NCI-H1436 (cell line): ENCODE measurements at places on chromosomes 12 and 14.
A peak's percentile ranks its signal among the peaks of the same experiment; 100 is the strongest.

DNA sequence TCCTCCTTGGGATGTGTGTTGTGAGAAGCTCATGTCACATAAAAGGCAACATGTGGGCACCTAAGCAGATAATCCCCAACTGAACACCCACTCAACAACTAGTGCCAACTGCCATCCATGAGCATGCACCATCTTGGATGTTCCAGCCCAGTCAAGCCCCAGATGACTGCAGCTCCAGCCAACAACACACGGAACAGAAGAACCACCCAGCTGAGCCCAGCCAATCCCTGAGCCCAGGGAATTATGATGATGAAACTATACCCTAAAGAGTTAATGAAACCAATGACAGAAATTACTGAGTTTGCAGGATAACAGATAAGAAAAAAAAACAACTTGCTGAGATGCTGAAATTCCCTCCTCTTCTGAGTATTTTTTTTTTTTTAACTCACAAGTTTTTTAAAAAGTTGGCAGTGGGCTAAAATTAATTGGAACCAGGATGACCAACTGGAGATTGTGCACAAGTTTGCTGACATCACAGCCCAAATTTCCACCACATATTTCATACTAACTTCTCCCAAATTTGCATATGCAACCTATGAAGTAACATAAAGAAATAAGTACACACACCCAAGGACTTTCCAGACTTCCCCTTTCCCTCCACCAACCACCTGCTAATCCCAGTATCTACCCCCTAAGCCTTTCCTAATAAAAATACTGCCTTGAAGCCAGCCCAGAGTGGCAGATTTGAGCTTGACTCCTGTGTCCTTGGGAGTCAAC, 124.5 kb downstream of the KSR2 start:
- no peak for DNase-seq

- no peak for DNase-seq
These were observed 258.0 kb upstream of the PLEKHG7 start for GRCh38 chr12:92444763-92445162.

- no peak for DNase-seq
These were observed 14.1 kb downstream of the PRKAB1 start for GRCh38 chr12:119681728-119682638.

DNA sequence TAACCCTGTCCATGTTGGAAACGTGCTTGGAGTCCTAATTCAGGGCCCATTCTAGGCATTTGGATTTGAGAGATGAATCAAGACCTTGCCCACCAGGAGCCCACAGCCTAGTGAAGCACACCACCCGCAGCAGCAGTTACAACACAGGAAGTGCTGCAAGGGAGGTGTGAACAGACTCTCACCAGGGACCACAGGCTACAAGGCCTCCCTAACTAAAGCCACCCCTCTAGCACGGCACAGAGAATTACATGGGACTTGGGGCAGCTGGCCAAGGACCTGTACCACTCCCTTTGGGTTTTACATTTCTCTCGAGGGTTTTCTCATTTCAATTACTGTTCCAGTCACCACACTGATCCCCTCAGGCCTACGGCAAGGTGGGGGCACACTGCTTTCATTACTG, 49.5 kb upstream of the FOXN3 start:
- no peak for DNase-seq

DNA sequence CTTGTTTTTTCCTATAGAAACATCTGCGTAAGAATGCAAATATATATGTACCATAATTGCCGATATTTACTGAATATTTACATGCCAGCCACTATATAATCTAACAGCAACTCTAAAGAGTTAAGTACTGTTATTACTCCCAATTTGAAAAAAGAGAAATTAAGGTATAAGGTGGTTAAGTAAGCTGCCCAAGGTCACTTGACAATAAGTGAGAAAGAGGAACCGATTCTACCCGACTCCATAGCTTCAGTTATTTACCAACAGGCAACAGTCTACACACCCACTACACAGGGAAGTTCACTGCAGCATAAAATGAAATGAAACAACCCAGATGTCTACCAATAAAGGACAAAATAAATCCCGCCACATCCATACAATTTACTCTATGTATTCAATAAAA, 1.1 kb downstream of the MIS18BP1 start:
- DNase-seq: no peak

GRCh38 chr14:100903672-100904185, at the start of gene RTL1:
RTL1 (minus strand) TSS chr14:100903722; CDS start chr14:100884788, 18,934 bp downstream.
- DNase-seq: peak; percentile 23

- no peak for DNase-seq
These were observed 134.0 kb downstream of the DYRK2 start for GRCh38 chr12:67782573-67782972.

DNA sequence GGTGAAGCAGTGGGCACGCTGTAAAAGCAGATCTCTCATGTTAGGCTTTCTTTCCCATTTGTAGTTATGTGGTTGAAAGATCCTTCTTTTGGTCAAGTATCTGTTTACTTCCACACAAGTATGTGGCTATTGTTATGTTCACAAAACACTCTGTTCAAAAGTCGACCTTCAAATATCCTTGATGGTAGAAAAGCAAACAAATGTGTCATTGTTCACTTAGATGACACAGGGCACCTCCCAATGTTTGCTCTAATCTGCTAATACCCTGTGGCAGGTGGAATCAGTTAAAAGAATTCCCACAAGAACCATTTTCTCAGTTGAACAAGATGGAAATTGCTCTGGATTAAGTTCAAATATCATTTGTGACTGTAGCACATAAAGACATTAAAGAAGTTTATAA, 43.6 kb upstream of the NAA30 start:
- DNase-seq: peak; percentile 61

- no peak for DNase-seq
These were observed 23.3 kb downstream of the SNRPF start for GRCh38 chr12:95882080-95882479.

- no peak for DNase-seq
These were observed 42.1 kb downstream of the NFKBIA start for GRCh38 chr14:35362450-35362849.

DNA sequence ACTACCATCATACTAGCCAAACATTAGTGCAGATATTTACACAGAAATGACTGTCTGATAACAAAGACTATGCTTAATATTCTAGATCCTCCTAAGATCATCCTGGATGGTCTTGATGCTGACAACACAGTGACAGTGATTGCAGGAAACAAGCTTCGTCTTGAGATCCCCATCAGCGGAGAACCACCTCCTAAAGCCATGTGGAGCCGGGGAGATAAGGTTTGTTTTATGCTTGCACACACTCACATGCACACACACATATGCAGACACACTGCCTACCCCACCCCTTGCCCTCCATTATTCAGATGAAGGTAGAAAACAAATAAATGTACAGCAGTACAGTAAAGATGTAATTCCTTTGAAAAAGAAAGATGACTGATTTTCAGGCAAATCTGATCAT, 44.4 kb upstream of the CHPT1 start:
- no peak for DNase-seq

- peak; percentile 88 for DNase-seq
These were observed 792 bp upstream of the CHD4 start for GRCh38 chr12:6607751-6608591.

- no peak for DNase-seq
These were observed 258.1 kb downstream of the EGLN3 start for GRCh38 chr14:33692762-33693161.

GRCh38 chr12:106089935-106090334, 48.8 kb downstream of the NUAK1 start:
- no peak for DNase-seq

GRCh38 chr12:114938487-114939210, 254.7 kb upstream of the TBX3 start:
- no peak for DNase-seq

DNA sequence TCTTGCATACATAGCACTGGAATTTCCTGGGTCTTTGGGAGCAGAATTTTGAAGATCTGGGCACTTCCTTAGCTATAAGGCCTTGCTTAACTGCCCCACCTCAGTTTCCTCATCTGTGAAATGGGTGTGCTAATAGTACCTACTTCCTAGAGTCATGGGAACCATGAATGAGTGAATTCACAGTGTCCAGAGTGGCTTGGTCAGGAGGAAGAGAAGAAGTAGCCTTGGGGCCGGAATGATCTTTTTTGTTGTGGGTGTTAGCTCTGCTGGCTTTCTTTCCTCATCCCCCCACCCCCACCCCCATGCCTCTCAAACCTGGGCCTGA, 2.4 kb downstream of the SH2B3 start:
- DNase-seq: no peak

DNA sequence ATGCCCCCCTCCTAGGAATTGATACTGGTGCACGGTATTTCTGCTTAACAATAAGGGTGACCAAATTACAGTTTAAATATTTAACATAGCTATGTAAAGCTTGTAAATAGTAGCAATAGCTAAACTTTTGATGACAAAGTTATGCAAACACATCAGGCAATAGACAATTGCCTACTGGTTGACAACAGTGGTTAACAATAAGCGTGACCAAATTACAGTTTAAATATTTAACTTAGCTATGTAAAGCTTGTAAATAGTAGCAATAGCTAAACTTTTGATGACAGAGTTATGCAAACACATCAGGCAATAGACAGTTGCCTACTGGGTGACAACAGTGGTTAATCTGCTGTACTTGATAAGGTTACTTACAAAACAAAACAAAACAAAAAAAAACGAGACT, 886.5 kb upstream of the FLRT2 start:
- DNase-seq: no peak

DNA sequence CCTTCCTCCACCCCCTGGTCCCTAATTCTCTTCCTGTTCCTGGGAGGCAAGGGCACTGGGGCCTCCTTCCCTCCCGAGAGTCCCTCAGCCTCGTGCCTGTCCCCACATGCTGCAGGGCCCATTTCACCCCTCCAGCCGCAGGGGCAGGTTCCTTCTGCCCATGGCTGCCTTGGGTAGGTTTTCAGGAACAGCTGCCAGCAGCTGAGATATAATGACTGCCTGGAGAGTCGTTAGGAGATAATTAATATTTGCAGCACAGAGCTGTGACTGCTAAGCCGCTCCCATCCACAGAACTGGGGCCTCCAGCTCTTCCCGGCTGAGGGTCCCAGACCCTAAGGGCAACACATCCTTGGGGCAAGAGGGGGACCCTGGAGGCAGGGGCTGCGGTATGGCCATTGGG, 211.9 kb upstream of the LHX5 start:
- DNase-seq: peak; percentile 36

GRCh38 chr12:52010152-52010622, 3.4 kb downstream of the TAMALIN start:
- DNase-seq: no peak

- no peak for DNase-seq
These were observed 27.3 kb downstream of the AKAP3 start for GRCh38 chr12:4621511-4621910.

DNA sequence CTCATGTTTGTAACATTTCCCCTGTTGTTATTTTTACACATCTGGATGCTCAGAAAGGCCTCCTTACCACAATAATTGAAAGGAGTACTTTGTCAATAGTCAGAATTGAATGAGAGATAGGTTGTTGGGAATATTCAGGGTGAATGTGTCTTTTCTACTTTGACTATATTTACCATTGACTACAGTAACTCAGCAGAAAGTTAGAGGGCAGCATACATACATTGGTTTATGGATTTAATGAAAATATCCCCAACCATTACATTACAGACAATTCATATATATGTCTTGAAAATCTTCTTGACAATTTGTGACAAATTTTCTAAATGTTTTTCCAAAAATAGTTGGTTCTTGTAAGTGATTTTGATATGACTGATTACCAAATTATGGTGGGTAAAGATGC, 97.7 kb downstream of the NTS start:
- no peak for DNase-seq

- DNase-seq: no peak
These were observed 1.5 kb downstream of the RILPL1 start for GRCh38 chr12:123532019-123532418.

GRCh38 chr12:8995021-8995775, 5.9 kb downstream of the KLRG1 start:
- DNase-seq: no peak

DNA sequence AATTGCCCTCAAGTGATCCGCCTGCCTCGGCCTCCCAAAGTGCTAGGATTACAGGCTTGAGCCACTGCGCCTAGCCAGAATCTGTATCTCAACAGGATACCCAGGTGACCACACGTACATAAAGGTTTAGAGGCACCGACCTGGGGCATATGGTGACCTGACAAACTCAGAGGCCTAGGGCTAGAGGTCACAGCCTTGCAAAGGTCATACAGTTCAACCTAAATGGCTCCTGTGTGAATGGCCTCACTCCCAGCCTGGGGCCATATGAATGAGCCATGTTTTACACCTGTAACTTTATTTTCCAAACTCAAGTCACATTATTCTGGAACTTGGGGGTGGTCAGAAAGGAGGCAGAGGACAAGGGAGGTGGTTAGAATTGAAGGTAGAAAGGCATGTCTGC, 10.0 kb downstream of the STXBP6 start:
- DNase-seq: no peak

- DNase-seq: peak; percentile 93
These were observed at the start of gene ASCL1 for GRCh38 chr12:102957339-102958050. ASCL1 (plus strand) TSS chr12:102957674; CDS start chr12:102958245, 571 bp downstream.

- no peak for DNase-seq
These were observed 15.0 kb downstream of the AQP6 start for GRCh38 chr12:49987625-49988303.

GRCh38 chr14:80781972-80782367, 159.6 kb downstream of the CEP128 start:
- DNase-seq: no peak

- no peak for DNase-seq
These were observed 55.2 kb downstream of the FOS start for GRCh38 chr14:75333606-75334548.

- no peak for DNase-seq
These were observed 91.3 kb downstream of the DAD1 start for GRCh38 chr14:22497671-22498093.

DNA sequence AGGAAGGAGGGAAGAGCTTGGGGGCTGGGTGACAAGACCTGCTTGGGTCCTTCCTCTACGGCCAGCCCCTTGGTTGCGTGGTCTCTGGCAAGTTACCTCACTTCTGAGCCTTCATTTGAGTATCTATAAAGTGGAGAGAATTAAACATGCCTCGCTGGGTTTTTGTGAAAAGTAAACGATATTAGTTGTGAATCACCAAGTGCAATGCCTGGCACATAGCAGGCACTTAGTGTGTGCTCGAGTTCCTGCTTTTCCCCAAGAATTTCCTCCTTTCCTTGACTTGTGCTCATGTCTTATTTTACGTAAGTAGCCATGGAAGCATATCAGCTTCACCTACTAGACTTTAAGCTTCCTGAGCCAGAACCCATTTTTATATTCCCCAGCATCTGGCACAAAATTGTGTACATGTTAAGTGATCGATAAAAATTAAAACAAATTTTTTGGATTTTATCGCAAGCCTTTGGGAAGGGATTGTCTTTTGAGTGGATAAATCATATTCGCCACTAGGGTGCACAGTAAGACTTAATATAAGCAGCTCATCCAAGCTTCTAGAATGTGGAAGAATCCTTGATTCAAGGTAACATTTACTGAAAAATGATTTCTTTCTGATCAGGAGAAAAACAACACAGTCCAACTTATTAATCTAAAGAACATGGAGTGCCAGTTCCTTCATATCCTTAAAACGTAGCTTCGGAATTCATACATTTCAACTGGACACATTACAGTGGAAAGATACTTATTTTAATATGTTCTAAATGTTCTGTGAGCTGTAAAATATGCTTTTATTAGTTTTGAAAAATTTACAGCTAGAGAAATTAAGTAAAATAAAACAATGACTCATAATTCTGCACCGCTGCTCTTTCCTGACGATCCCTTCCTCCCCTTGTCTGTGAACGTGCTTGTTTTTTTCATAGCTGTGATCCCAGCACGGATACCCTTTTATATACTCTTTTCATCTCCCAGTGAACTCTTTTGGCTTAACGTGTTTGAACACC, 62.0 kb downstream of the SLC25A47 start:
- peak; percentile 40 for DNase-seq

- no peak for DNase-seq
These were observed 175.9 kb upstream of the CDKN3 start for GRCh38 chr14:54220704-54221431.

- no peak for DNase-seq
These were observed 68.2 kb downstream of the ATP23 start for GRCh38 chr12:58009405-58010195.
